ENCODE measurements at places on chromosomes 1 and 21.

- no peak for DNase-seq
Observed at GRCh38 chr1:147635342-147635741, 35.0 kb downstream of the ACP6 start.

- no peak for DNase-seq
Observed at GRCh38 chr1:39144924-39145323, 59.6 kb upstream of the MACF1 start.

GRCh38 chr1:175673371-175674150 lies 69.8 kb downstream of the TNR start:
- no peak for DNase-seq

DNA sequence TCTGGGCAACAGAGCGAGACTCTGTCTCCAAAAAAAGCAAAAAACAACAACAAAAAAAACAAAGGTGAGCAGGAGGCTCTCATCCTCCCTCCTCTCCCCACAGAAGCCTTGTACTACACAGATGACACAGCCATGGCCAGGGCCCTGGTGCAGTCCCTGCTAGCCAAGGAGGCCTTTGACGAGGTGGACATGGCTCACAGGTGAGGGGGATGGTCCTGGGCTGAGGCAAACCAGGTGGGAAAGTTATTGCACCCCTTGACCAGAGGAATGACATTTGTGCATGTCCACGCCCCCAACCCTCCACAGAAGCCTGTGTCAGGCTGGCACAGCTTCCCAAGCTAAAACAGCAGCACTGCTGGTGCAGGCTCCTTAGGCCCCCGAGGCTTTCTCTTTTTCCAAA lies 2.4 kb downstream of the ADPRS start:
- DNase-seq = no peak

GRCh38 chr1:185585770-185586169 lies 148.4 kb upstream of the HMCN1 start:
- no peak for DNase-seq

- DNase-seq = peak; percentile 52
Observed at GRCh38 chr1:27416387-27417111, 24.1 kb downstream of the GPR3 start.

DNA sequence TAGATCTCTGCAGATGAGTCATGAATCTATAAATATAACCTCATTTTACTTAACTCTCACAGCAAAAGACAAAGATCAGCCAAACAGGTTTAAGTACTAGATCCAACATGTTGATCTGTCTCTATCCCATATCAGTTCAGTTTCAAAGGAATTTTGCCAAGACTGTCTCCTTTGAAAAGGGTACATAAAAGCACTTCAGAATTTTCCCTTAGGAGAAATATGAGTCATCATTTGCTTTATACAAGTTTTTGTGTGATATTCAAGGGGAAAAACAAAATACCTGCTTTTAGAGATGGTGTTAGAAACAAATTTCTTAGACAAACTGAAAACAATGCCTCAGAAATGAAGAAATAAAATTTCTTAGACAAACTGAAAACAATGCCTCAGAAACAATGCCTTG lies 73.5 kb upstream of the LRRC7 start:
- no peak for DNase-seq

GRCh38 chr21:16870103-16870502 lies 642.7 kb upstream of the CXADR start:
- no peak for DNase-seq

- no peak for DNase-seq
Observed at GRCh38 chr1:84742653-84743052, 52.4 kb upstream of the SSX2IP start.

GRCh38 chr1:190320952-190321351 lies 156.7 kb downstream of the BRINP3 start:
- no peak for DNase-seq

DNA sequence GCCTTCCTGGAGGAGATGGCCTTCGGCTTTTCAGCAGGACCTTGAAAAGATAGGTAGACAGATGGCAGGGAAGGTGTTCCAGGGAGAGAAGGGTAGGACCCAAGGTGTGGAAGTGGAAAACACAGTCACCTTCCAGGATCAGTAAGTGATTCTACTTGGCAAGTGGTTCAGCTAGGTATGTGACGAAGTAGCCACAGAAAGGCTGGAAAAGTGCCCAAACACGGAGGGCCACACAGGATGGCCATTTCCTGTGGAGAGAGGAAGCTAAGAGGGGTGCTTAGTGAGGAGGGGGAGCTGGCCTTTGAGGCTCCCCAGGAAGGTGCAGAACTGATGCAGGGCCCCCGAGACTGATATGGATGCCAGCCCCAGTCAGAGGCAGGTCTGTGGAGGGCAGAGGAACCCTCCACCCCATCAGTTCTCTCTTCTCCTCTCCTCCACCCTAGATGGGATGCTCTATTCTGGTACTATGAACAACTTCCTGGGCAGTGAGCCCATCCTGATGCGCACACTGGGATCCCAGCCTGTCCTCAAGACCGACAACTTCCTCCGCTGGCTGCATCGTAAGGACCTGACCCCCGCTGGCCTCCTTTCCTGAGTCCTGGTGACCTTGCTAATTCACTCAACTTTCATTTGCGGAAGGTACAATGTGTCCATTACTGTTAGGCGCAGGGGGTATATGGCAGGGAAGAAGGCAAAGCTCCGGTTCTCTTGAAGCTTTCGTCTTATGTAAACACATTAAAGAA lies 6.8 kb downstream of the SEMA4A start:
- no peak for DNase-seq

- DNase-seq = no peak
Observed at GRCh38 chr1:147757015-147757990, 3.1 kb downstream of the GJA5 start.

DNA sequence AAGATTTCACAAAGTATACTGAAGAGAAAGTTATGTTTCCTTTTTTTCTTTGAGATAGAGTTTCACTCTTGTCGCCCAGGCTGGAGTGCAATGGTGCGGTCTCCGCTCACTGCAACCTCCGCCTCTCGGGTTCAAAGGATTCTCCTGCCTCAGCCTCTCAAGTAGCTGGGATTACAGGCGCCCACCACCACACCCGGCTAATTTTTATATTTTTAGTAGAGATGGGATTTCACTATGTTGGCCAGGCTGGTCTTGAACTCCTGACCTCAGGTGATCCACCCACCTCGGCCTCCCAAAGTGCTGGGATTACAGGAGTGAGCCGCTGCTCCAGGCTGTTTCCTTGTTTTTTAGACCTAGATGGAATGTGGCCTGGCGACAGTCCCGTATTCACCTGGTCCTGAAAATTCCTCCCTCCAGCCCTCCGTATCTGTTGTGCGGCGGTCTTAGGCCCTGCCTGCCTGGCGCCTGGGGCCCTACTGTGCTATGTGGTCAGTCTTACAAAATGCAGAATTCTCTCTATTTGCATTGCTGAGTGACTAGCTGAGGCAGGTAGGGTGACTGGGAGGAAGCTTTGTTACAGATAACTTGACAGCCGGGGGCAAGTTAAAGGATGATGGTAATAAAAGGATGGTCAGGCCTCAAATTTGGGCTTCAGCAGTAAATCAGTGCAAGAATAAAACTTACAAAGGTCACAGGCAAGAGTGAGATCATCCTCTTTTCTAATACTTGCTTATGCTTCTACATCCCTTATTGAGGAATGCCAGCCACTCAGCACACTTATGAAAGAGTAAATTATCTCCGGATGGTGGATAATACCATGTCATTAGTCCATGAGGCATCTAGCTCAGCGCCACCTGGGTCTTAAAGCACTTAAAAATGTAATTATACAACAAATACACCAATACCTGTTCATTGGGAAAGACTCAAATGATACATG lies 30.3 kb downstream of the PARK7 start:
- no peak for DNase-seq

DNA sequence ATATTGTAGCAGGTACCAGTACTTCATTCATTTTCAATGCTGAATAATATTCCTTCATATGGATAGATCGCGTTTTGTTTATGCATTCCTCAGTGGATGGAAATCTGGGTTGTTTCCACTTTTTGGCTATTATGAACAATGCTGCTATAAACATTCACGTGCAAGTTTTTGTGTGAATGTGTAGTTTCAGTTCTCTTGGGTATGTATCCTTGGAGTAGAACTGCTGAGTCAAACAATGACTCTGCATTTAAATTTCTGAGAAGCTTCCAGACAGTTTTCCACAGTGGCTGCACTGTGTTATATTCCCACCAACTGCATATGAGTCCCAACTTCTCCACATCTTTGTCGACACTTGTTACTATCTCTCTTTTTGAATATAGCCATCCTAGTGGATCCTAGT lies 138.0 kb upstream of the KLHDC7A start:
- DNase-seq = no peak

Data from T-helper 2 cell treated with Interferon-gamma antibody and Interleukin-4, amounts not matched to agents 5 μg/mL and 100 μg/mL, for 36 hours (primary cell).